ENCODE measurements at places on chromosomes 6 and 20. TPM values are rescaled to one million over a fixed set of nuclear protein-coding genes. Genes with fewer than 3 reads are reported as not detected.

HDGFL1 gene
- not detected for total RNA-seq

GRCh38 chr6:148082044-148082443, 260.6 kb upstream of the SASH1 start:
- no peak for DNase-seq

GRCh38 chr6:21500314-21501020, 93.1 kb upstream of the SOX4 start:
- DNase-seq, result no peak

DNA sequence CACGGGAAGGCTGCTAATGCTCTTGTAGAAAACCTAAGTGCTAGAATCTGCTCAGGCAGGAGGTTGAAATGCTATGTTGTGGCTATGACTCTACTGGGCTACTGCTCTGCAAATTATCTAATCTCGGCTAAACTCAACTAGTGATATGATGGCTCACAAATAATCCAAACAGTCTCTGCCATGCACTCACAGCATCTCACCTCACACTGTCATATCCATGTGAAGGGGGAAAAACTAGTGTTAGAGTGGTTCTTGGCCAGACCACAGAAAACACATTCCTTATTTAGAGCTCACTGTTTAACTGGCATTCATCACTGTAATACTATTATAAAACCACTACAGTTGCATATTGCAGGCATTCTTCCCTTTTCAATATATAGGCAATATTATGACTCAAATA, 81.8 kb upstream of the DST start:
- DNase-seq, result no peak

DNA sequence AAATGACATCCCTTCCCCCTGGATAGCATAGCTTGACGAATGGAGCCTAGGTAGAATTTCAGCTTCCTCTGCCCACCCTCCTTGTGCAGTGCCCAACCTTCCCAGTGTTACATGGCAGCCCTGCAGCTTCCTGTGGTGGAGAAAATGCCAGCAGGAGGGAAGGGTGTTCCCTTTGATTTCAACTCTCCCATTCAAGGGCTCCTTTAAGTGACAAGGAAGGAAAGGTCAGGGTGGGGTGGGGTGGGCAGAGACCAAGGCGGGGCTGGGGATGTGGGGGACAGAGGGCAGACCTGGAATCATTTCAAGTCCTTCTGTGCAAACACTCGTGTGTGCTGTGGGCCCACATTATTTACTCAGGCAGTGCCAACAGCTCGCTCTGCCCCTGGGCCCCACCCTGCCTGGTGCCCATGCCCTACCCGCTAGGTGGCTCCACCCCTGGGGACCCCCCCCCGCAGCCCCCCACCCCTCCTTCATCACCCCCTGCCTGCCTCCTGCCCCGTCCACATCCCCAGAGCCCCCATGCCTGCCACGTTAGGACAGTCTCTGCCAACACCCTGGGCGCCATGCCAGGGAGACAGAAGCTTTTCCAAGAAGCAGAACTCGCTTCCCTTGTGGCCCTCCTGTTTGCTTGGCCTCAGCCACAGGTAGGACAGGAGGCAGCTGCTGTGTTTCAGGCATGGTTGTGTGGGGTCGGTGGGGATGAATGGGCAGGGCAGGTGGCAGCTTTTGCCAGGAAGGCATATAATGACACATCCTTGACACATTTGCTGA, 9.4 kb downstream of the SPDEF start:
- peak; percentile 80 for DNase-seq

DNA sequence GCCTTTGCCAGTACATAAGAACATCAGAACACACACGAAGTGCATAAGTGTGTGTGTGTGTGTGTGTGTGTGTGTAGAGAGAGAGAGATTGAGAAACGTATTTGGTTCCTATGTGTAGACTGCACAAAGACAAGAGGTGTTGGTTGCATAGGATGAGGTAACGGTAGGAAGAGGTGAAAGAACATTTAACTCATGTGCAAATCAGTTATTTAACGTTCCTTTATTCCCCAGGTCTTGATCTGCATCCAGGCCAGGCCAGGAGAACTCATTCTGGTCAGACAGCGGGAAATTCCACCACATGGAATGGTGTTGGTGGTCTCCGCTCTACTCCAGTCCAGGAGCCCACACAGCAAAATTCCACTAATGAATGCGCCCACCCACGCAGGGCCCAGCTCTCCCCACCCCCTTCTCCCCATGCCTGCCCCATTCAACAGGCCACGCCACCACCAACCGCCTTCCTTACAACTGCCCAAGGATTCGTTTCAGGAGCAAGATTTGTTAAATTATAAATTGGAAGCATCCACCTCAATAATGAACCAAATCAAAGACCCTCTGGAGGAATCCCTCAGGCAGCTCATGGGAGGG, 86.8 kb downstream of the CLIC5 start:
- no peak for DNase-seq

DNA sequence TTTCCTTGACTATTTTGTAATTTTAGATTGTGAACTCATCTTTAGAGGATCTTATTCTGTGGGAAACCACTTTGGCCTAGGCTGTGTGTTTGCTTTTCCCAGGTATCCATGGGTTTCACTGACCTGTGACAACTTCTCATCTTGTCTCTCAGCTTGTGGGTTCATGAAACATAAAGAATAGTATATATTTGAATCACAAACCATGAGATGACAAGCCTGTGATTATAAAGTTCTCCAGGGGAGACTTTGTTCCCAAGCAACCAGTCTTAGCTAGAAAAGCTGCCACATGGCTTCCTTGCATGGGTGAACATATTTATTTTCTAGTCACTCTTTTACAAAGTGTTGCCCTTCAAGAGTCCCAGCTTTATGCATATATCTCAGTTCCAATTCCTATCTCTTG, 201.9 kb downstream of the UBE3D start:
- no peak for DNase-seq

GRIK2 gene
- 2.3 TPM for total RNA-seq

DNA sequence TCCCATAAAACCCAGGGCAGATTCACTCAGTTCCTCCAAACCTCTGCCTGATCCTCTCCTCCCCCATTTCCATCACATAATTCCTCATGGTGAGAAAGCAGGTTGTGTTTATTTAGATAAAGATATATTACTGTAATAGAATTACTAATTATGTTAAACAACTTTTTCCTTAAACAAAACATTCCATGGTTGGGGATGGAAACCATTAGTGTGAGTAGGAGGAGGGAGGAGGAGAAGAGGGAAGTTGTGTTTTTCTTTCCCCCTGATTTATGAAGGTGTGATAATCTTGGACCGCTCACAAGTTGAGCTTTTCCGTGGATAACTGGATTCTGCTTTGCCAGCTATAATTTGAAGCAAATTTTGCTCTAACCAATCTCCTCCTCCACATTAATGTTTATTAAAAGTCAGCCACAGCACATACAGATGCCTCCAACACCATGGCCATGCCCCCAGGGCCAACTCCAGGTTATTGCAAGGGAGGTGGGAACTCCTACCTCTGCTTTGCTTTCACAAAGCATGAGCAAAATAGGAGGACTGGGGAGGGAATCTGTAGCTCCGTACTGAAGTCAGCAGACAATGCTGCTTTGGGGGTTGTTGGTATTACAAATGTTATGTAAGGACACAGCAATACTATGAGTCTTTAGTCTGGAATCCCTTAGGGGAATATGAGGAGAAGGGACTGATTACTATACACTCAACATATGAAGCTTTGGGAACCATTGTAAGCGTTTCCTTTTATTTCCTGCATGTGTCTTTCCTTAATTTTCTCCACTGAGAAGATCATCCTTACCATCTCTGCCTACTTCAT, 542.0 kb downstream of the DHX35 start:
- DNase-seq, result no peak

GRCh38 chr20:37295001-37295400, 5.5 kb downstream of the MANBAL start:
- no peak for DNase-seq

DNA sequence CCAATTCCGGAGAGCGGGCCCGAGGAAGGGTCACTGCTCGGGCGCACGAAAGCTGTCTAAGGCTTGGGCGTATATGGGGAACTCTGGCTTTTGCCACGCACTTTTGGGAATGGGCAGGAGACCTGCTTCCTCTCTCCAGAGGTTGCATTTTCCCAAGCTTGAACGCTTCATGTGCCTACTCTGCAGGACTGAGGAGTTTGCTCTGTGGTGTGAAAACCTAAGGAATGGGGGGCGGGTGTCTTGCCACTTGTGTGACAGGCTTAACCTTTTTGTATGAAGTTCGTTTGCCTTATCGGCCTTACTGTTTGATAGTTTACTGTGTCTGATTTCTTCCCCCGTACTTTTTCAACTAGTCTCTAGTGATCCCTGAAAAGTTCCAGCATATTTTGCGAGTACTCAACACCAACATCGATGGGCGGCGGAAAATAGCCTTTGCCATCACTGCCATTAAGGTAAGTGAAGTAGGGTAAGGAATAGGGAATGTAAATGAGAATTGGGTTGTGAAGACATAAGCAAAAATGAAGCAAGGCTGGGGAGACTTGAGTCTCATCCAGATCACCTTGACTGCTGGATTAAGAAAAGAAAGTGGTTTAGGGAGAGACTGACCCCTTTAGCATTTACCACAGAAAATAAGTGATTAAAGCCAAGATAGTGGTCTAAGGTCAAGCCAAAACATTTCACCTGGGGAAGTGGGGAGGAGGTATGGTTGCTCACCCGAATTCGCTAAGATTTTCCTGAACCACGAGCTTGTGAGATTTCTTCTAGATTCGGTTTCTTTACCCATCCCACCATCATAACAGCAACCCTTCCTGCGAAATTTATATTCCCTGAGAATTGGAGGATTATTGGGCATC, 627 bp downstream of the RPS18 start:
- DNase-seq, result no peak

ZNF311 gene
- total RNA-seq, result 0.30 TPM

ECT2L gene
- 0.37 TPM for total RNA-seq

PI16 gene
- 4.1 TPM for total RNA-seq
